ENCODE measurements at places on chromosomes 16 and 17.

- H3K4me3 ChIP-seq = no peak overlapping the region
- no peaks in the 10 kb centered on the region for H3K36me3 ChIP-seq
- no peak overlapping the region for H3K27ac ChIP-seq
- no peaks in the 10 kb centered on the region for H3K4me1 ChIP-seq
These were observed 108.7 kb downstream of the ZFHX3 start for GRCh38 chr16:72939247-72939646.

DNA sequence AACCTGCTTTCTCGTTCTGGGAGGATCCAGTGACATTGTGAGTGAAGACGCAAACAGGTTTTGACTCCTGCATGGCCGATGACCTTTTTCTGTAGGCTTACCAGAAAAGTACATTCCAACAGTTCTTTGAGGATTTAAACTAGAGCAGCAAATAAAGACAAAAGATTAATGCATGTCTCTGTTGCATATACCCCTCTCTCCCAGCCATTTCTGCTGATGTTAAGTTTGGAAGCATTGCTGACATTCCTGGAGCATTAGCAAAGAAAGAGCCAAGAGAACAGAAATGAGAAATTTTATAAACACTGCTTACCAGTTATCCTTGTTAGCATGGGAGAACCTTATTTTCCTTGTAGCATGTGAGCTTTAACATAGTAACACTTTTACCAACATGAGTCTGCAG is 49.3 kb downstream of the SIAH1 start:
- peaks cover 34% of the 10 kb centered on the region for H3K36me3 ChIP-seq
- peaks cover 8% of the 10 kb centered on the region for H3K4me1 ChIP-seq
- H3K27me3 ChIP-seq = no peaks in the 10 kb centered on the region
- no peak overlapping the region for H3K27ac ChIP-seq
- no peak overlapping the region for H3K4me3 ChIP-seq

DNA sequence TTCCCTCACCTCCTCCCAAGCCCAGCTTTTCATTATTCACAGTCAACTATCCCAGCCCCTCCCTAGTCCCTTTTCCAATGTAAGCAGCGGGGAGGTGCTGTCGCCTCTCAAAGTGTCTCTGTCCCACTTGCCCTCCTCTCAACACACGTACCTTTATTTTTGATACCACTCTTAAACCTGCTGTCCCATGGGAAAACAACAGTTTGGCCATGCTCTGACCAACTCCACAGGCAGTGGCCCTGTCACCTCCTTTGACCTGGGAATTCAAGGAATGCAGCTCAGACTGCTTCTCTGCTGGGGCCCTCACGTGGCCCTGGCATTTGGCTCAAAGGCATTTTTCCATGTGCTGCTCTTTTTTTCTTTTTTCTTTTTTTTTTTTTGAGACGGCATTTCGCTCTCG is 4.2 kb downstream of the LYRM9 start:
- H3K27me3 ChIP-seq = no peaks in the 10 kb centered on the region
- H3K4me3 ChIP-seq = no peak overlapping the region
- no peak overlapping the region for H3K27ac ChIP-seq
- H3K4me1 ChIP-seq = peaks cover 19% of the 10 kb centered on the region
- H3K36me3 ChIP-seq = no peaks in the 10 kb centered on the region

GRCh38 chr16:14011001-14011400 is 60.1 kb upstream of the MRTFB start:
- H3K4me3 ChIP-seq = no peak overlapping the region
- no peak for DNase-seq
- H3K36me3 ChIP-seq = no peaks in the 10 kb centered on the region
- peaks cover 5% of the 10 kb centered on the region for H3K4me1 ChIP-seq
- no peak overlapping the region for H3K27ac ChIP-seq
- peaks cover 16% of the 10 kb centered on the region for H3K27me3 ChIP-seq

GRCh38 chr17:63930951-63931575 is 1.1 kb downstream of the CD79B start:
- peaks cover 7% of the 10 kb centered on the region for H3K36me3 ChIP-seq
- DNase-seq = peak; percentile 68
- peak overlapping the region; percentile 93 for H3K4me3 ChIP-seq
- no peaks in the 10 kb centered on the region for H3K27me3 ChIP-seq
- H3K27ac ChIP-seq = peak overlapping the region; percentile 76
- H3K4me1 ChIP-seq = peaks cover 17% of the 10 kb centered on the region

- no peaks in the 10 kb centered on the region for H3K4me1 ChIP-seq
- H3K36me3 ChIP-seq = no peaks in the 10 kb centered on the region
- H3K4me3 ChIP-seq = no peak overlapping the region
- DNase-seq = no peak
- no peaks in the 10 kb centered on the region for H3K27me3 ChIP-seq
- H3K27ac ChIP-seq = no peak overlapping the region
These were observed 33.5 kb upstream of the SLC6A2 start for GRCh38 chr16:55622272-55622671.

DNA sequence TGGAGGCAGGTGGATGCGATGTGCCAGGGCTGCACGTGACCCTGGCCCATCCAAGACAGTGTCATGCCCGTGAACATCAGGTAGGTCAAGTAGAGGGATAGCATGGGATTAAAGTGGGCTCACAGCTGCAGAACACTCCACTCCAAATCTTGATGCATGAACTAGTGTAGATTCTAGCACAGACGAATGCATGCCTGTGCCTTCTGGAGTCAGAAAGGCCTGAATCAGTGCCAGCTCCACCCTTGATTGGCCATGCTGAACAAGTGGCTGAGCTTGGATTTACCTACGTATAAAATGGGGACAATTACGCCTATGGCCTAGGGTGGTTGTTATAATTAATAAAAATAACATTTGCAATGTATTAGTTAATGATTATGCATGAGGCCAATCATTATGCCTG is 10.6 kb downstream of the IRX3 start:
- peaks cover 2% of the 10 kb centered on the region for H3K4me1 ChIP-seq
- H3K27ac ChIP-seq = no peak overlapping the region

- H3K27ac ChIP-seq = no peak overlapping the region
- no peak for DNase-seq
- H3K36me3 ChIP-seq = no peaks in the 10 kb centered on the region
These were observed 650.6 kb upstream of the SALL1 start for GRCh38 chr16:51801635-51802034.

GRCh38 chr16:17431968-17432625 is 38.7 kb downstream of the XYLT1 start:
- DNase-seq = no peak
- peaks cover 2% of the 10 kb centered on the region for H3K36me3 ChIP-seq
- H3K27me3 ChIP-seq = no peaks in the 10 kb centered on the region

DNA sequence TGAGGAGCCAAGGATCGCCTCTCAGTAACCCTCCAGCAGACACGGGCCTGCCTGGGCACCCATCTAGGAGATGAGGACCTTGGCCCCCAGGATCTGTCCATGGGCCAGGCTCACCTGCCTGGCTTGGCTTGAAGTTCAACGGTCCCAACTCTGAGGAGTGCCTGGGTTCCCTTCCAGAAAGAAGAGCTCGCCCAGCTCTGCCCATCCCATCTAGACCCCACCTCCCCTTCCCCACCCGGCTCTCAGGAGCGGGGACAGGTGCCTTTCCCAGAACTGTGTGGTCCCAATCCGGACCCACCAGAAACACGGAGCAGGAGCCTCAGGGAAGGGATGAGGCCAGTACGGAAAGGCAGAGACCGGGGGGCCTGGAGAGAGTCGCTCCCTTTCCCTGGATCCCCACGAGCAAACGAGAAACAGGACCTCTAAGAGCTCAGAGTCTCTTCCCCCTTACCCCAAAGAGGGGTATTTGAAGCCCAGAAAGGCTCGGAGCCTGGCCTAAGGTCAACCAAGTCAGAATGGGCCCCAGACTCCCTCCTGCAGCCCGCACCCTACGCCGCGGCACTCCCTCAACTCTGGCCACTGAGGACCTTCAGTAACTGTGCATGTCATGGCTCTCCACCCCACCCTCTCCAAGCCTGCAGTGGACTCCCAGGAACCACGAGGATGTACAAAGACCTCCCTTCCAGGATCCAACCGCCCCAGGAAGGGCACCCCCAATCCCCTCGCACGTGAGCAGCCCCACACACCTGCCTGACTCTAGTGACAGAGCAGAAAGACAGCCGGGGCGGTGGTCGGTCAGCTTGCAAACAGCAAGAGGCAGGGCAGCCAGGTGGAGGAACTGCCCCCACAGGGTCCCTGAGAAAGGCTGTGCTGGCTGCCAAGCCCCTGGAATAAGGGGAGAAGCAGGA is 5.4 kb downstream of the CLUH start:
- peaks cover 29% of the 10 kb centered on the region for H3K4me1 ChIP-seq
- no peaks in the 10 kb centered on the region for H3K27me3 ChIP-seq
- H3K27ac ChIP-seq = no peak overlapping the region
- no peak overlapping the region for H3K4me3 ChIP-seq

- no peak overlapping the region for H3K4me3 ChIP-seq
- peaks cover 14% of the 10 kb centered on the region for H3K36me3 ChIP-seq
These were observed 10.2 kb upstream of the FBF1 start for GRCh38 chr17:75950855-75951554.

- no peak for DNase-seq
- H3K36me3 ChIP-seq = no peaks in the 10 kb centered on the region
- no peak overlapping the region for H3K27ac ChIP-seq
These were observed 1.6 kb upstream of the SSTR5 start for GRCh38 chr16:1070864-1071408.

DNA sequence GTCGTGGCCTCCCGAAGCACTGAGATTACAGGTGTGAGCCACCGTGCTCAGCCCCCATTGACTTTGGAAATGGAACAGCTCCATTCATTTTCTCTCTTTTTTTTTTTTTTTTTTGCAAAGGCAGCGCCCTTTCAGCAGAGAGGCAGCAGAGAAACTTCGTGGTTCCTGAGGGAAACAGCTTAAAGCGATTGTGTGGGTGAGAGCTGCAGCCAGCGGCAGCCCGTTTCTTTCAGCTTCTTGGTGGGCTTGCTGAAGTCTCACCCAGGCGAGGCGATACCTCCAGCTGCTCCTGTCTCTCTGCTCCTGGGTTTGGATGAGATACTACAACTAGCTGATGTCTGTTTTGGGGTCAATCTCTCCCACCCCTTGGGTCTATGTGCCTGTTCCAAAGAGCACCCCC is 7.7 kb downstream of the KDM8 start:
- H3K27me3 ChIP-seq = no peaks in the 10 kb centered on the region
- H3K4me3 ChIP-seq = no peak overlapping the region
- DNase-seq = no peak
- peaks cover 7% of the 10 kb centered on the region for H3K36me3 ChIP-seq
- no peak overlapping the region for H3K27ac ChIP-seq

DNA sequence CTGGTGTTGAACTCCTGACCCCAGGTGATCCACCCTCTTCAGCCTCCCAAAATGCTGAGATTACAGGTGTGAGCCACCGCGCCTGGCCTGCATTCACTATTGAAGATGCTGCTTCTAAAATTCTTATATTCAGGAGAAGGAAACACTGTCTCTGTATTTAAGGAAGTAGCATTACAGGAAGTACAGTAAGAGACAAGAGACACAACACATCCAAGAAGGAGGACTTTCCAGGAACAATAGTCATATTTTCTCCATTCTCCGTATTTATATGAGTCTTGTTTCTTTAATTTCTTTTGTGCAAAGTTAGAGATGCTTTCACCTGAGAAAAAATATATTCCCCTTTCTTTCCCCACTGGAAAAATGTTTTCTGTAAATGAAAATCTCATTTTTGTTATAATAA is 18.3 kb upstream of the ABCA3 start:
- H3K36me3 ChIP-seq = no peaks in the 10 kb centered on the region
- peaks cover 29% of the 10 kb centered on the region for H3K27me3 ChIP-seq
- no peak overlapping the region for H3K27ac ChIP-seq
- DNase-seq = no peak
- no peak overlapping the region for H3K4me3 ChIP-seq
- no peaks in the 10 kb centered on the region for H3K4me1 ChIP-seq

DNA sequence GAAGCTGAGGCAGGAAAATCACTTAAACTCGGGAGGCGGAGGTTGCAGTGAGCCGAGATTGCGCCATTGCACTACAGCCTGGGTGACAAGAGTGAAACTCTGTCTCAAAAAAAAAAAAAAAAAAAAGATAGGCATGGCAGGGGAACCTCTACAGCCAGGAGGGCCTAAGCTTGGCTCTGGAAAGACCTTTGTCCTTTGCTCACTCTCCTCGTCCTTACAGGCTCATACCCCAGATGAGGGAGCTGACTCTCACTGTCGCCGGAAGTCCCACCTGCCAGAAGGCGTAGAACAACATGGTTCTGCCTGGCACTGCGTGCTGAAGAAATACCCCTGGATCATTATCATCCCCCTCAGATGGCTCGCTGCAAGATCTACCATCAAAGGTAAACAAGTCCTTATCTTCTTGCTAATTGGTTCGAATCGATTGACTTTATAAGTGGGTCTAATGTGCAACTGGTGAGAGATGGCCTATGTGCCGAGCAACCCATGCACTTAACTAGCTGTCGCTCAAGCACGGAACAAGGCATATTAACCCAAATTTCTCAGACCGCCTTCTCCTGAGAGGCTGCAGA is 29.7 kb downstream of the RTN4RL1 start:
- no peaks in the 10 kb centered on the region for H3K36me3 ChIP-seq
- no peak for DNase-seq
- no peak overlapping the region for H3K27ac ChIP-seq
- H3K27me3 ChIP-seq = peaks cover 23% of the 10 kb centered on the region

- peak; percentile 69 for DNase-seq
- H3K36me3 ChIP-seq = peaks cover 13% of the 10 kb centered on the region
- peak overlapping the region; percentile 64 for H3K27ac ChIP-seq
- H3K4me1 ChIP-seq = peaks cover 4% of the 10 kb centered on the region
These were observed 2.3 kb upstream of the PHF12 start for GRCh38 chr17:28953444-28954118.

DNA sequence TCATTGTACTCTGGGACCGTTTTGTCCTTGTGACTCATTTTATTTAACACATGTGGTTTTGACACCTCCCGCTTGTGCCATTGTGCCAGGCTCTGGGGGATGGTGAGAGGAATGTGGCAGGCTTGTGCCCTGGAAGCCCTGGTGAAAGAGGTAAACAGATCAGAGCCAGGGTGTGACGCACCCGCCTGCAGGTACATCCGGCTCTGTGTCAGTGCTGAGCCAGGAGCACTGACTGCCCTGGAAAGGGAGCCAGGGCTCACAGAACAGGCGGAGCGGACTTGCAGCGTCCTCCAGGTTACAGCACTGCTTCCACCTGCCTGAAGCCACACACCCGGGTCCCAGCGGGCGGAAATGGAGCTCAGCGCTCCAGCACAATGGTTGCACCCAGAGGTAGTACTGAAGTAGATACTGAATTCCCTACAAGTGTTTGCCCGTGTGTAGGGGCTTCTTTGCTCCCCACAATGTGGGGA is 30.6 kb downstream of the CDRT15 start:
- H3K4me3 ChIP-seq = no peak overlapping the region
- H3K27me3 ChIP-seq = no peaks in the 10 kb centered on the region

Measured in activated naive CD4-positive, alpha-beta T cell treated with anti-CD3 and anti-CD28 coated beads for 36 hours (primary cell).